ENCODE measurements at places on chromosomes 3 and 15.
A peak's percentile ranks its signal among the peaks of the same experiment; 100 is the strongest.

DNA sequence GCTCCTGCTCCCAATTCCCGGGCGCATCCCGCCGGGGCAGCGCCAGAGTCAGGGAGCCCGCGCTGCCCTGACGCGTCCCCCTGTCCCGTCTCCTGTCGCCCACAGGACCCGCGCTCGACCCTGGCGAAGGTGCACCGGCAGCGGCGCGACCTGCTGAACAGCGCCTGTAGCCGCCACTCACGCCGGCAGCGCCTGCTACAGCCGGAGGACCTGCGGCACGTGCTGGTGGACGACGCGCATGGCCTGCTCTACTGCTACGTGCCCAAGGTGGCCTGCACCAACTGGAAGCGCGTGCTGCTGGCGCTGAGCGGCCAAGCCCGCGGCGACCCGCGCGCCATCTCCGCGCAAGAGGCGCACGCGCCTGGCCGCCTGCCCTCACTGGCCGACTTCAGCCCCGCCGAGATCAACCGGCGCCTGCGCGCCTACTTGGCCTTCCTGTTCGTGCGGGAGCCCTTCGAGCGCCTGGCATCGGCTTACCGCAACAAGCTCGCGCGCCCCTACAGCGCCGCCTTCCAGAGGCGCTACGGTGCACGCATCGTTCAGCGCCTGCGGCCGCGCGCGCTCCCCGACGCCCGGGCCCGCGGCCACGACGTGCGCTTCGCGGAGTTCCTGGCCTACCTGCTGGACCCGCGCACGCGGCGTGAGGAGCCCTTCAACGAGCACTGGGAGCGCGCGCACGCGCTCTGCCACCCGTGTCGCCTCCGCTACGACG is 16.9 kb downstream of the C3orf22 start:
- no peak for DNase-seq

GRCh38 chr15:43270676-43271306 is 4.1 kb upstream of the TGM5 start:
- no peak for DNase-seq

DNA sequence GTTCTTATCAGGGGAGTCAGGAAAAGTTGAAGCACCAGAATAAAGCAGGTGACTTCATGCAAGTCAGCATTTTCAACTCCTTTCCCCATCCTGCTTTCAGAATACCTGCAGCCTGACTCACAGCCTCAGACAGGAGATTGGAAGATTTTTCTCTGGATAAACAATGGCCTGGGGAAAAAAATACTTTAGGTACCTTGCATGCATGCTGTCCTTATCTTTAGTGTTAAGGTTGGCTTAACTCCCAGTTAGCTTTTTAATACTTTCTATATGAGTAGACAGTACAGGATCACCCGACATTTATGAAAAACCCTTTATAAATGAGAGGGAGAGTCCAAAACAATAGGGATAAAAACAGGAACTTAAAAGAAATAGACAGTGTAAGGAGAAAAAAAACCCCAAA is 53.6 kb downstream of the PAK2 start:
- no peak for DNase-seq

GRCh38 chr3:168608926-168609325 is 513.2 kb upstream of the GOLIM4 start:
- no peak for DNase-seq

GRCh38 chr15:61530769-61531168 is 301.7 kb upstream of the RORA start:
- no peak for DNase-seq

GRCh38 chr15:64985366-64986033 is 4.2 kb downstream of the SPG21 start:
- no peak for DNase-seq

GRCh38 chr15:65332391-65333147 is 28.1 kb downstream of the RNU5B-1 start:
- DNase-seq, result no peak

- DNase-seq, result peak; percentile 10
Observed at GRCh38 chr3:159765030-159765859, 223.4 kb upstream of the IL12A start.

DNA sequence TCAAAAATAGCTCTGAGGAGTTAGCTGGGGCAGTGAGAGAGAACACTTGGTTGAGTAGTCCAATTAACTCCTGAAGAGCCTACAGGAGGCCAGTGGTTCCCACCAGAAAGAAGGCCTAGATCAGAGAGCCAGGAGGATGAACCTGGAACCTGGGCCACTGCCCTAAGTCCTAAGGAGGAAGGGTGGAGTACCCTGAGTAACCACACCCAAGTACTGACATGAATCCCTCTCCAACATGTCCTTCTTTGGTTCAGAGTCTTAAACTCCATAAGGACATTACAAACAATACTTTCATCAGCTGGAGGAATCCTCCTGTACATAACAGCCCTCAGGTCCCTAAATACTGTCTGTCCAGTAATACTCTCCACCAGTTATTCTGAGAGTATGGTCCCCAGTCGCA is 25.6 kb upstream of the C3orf62 start:
- no peak for DNase-seq

- DNase-seq, result peak; percentile 33
Observed at GRCh38 chr3:187368251-187369088, at the start of gene RTP4. Gene RTP4 (plus strand): TSS chr3:187368385. CDS start chr3:187368442, 57 bp downstream.

GRCh38 chr3:195044411-195044810 is 226.5 kb downstream of the XXYLT1 start:
- no peak for DNase-seq

- no peak for DNase-seq
Observed at GRCh38 chr15:52071570-52071969, 41.0 kb downstream of the BCL2L10 start.

GRCh38 chr3:186217820-186218164 is 108.9 kb upstream of the ETV5 start:
- no peak for DNase-seq

DNA sequence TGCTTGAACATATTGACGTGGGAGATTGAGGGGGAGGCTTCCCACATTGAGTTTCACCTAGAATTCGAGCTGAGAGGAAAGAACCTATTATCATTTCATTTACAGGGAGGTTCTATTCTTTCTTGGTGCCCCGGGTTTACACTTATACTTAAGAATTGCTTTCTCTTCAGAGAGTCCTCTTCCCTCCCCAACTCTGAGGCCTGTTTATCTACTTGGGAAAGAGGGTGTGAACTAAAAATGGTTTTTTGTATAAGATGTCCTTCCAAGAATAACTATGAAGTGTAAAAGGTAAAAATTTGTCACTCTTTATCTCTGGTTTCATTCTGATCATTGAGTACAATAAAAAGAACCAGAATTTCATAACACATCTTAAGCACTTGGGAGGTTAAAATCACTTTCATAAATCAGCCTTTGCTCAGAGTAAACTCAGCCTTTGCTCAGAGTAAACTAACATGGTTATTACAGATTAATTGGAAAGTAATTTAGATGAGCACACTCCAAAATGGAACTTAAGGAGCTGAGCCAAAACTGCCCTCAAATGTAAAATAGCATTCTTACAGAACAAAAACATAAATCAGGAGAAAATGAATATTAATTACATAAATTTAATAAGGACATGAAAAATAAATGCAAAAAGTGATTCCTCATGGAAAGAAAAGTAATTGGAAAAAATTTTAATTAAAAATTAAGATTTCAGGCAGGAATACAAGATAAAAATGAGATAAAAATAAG is 75.2 kb downstream of the GADL1 start:
- DNase-seq, result no peak

DNA sequence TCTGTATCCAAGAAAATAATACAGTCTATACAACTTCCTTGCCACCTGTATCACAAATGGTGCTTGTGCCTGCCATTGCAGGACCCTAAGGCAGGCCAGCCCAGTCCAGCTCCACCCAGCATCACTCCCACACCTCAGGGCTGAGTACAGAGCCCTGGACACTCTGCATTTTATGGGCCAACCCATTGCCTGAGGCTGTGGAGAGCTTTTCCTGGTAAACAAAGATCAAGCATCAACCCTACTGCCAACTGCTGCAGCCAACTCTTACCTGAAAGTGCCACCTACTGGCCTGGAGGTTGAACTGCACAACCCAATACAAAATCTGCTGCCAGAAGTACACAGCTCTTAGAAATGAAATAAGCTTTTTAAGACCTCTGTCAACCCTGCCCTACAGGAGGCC is 1082.2 kb downstream of the NAALADL2 start:
- DNase-seq, result no peak

DNA sequence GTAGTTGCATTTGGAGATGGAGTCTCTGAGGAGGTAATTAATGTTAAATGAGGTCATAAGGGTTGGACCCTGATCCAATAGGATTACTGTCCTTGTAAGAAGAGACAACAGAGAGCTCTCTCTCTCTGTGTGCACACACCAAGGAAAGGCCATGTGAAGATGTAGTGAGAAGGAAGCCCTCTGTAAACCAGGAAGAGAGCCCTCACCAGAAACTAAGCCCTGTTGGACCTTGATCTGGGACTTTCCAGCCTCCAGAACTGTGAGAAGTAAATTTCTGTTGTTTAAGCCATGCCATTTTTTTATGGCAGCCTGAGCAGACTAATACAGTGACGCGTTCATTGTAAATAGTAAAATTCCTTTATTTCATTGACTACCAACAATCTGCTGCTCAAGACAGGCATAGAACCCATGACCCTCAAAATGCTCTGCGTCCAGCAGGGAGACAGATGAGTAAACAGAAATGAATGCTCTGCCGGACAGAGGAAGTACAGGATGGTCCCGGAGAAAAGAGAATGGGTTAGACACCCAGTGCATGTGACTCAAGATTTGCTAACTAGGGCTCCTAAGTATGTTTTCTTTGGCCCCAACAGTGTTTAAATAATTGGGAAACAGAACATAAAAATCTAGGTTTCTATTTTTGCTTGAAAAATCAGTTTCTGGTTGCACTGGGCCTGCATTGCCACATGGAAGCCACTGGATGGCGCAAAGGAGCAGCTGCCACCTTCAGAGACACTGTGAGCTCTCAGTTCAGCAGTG is 37.9 kb upstream of the TNFAIP8L3 start:
- DNase-seq, result peak; percentile 6

DNA sequence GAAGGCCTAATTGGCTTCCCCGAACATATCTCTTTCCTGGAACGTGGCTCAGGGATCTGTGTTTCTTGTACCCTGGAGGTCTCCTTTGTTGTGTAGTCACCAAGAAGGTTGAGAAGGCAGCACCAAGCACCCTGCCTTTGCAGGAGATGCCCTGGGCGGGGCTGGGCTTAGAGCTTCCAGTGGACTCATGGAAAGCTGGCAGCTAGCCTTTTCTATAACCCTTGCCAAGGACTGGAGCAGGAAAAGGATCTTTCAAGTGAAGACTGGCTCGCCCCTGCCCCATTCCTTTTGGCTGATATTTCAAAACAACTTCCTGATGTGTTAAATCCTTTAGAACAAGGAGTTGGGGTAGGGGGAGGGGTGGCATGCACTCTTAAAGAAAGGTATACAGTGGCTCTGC is 58.9 kb upstream of the EPHA6 start:
- no peak for DNase-seq

GRCh38 chr3:122548076-122548475 is 16.0 kb downstream of the PARP9 start:
- DNase-seq, result no peak

DNA sequence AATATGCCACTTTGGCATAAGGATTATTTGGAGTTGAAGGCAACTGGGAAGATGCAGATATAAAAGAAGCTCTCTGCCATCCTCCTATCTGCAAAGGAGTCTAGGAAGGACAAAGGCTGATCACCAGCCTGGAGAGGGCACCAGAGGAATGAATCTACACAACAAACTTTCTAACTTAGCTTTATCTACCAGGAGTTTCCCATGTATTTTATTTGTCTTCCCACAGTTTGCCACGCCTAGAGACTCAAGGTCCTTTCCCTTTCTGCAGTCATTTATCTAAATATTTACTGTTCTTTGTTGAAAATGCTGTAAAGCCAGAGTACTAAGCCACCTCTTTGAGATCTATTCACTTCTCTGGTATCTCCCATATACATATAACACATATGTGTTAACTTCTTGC is 32.2 kb downstream of the GPR176 start:
- DNase-seq, result no peak

- DNase-seq, result no peak
Observed at GRCh38 chr3:43010638-43011037, 31.5 kb downstream of the GASK1A start.

DNA sequence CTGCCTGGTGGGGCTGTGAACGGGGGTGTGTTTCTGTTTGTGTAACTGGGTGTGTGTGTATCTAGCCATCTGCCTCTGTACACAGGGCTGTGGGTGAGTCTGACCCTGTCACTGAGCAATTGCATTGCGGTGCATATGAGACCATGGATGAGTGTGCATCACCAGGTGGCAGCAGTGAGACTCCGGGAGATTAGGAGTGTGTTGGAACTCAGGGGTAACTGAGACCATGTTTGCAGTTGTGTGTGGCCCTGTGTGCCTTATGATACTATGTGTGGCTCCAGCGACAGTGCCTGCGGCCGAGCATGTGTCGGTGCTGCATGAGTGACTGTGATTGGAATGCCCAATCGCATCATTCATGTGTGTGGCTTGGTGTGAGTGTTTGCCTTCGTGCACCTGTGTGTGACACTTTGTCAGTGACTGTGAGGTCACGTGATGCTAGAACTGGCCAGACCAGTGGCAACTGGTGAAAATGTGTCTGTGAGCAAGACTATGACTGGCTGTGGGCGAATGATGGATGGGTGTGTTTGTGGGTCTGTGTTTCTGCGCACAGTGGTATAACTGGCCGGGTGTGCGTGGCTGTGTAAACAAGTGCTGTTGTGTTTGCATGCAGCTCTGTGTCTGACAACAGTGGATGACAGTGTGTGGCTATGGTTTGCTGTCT is 14.0 kb downstream of the VILL start:
- peak; percentile 20 for DNase-seq

- DNase-seq, result no peak
Observed at GRCh38 chr15:25787855-25788520, 75.1 kb downstream of the ATP10A start.

- no peak for DNase-seq
Observed at GRCh38 chr3:99637368-99638111, 854 bp upstream of the COL8A1 start.

- DNase-seq, result no peak
Observed at GRCh38 chr15:45606413-45606812, 19.2 kb downstream of the BLOC1S6 start.

DNA sequence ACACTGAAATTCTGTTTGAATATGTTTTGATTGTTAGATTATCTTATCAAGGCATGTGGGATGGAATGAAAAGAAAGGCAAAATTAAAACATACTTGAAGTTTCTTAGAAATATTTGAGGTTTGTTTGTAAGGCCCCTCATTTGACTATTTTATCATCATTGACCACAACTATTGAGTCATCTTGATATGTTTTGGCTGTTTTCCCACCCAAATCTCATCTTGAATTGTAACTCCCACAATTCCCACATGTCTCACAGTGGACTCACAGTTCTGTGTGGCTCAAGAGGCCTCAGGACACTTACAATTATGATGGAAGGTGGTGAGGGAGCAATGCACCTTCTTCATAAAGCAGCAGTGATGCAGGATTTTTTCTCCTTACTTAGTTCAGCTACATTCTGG is 917.1 kb downstream of the PLOD2 start:
- no peak for DNase-seq

GRCh38 chr3:150127011-150127490 is 156.4 kb upstream of the PFN2 start:
- no peak for DNase-seq
